RWPE2 (cell line): ENCODE measurements at places on chromosomes 1 and 21.

DNA sequence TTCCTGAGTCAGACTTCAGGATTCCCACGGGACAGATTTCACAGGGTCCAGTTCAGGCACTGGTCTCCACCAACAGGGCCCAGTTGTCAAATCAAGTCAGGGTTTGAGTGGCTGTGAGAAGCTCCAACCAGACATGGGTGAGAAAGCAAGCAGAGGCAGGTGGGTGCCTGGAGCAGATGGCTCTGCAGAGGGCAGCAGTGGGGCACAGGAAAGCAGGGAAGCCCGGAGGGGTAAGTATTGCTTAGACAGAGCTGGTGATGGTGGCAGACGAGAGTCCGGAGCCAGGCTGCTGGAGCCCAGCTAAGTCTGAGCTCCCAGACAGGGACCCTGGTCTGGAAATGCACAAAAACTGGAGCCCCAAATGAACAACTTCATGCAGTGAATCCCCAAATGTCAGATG lies 40.4 kb downstream of the RIMS3 start:
- DNase-seq, result no peak

DNA sequence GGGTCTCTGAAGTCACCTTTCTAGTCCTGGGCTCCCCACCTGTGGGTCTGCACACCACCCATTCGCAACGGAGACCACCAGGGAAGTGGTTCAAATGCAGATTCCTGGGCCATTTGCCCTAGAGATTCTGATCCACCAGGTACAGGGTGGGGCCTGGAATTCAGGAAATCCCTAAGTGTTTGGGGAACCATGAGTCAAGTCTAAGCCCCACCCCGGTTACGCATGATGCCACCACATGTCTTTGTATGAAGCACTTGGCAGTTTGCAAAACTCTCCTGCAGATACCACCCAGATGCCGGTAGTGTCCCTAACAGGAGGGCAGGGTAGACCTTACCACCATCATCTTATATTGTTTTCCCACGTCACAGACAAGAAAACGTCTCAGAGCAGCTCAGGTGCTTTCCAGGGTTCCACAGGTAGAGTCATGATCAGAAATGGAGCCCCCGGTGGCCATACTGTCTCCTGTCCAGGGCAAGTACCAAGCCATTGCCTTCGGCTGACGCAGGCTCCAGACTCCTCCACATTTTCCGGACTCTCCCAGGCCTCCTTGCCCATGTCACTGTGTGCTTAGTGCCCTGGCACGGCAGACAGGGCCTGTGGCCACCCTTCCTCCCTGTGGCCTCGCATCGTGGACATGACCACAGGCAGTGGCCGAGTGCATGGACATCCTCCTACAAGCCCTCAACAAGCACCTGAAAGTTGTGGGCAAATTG lies 89.2 kb upstream of the TMEM51 start:
- DNase-seq, result no peak

DNA sequence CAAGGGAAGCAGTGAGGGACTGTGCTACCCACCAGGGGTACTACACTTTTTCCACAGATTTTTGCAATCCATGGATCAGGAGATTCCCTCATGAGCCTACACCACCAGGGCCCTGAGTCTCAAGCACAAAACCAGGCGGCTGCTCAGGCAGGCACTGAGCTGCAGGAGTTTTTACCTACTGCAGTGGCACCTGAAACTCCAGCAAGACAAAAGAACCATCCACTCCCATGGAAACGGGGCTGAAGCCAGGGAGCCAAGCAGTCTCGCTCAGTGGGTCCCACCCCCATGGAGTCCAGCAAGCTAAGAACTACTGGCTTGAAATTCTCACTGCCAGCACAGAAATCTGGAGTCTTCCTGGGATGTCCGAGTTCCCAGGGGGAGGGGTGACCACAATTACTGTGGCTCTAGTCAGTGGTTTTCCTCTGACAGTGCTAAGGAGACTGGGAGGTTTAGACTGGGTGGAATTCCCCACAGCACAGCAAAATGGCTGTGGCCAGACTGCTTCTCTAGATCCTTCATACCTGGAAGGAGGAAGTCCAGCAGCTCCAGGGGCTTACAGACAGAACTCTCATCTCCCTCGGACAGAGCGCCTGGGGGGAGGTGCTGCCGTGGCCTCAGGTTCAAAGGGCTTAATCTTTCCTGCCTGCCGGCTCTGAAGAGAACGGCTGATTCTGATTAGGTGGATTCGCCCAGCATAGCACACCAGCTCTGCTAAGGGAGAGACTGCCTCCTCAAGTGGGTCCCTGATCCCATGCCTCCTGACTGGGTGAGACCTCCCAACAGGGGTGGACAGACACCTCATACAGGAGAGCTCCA lies 437.8 kb downstream of the LTN1 start:
- no peak for DNase-seq

GRCh38 chr1:204062106-204062505 lies 10.8 kb upstream of the SOX13 start:
- no peak for DNase-seq

- no peak for DNase-seq
These were observed 176.2 kb downstream of the KIF26B start for GRCh38 chr1:245330951-245331350.

DNA sequence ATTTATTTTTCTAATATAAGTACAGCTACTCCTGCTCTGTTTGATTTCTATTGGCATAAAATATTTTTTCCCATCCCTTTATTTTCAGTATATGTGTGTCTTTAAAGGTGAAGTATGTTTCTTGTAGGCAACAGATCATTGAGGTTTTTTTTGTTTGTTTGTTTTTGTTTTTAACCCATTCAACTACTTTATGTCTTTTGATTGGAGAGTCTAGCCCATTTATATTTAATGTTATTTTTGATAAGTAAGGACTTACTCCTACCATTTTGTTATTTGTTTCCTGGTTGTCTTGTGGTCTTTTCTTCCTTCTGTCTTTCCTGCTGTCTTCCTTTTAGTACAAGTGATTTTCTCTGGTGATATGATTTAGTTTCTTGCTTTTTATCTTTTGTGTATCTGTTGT lies 285.1 kb upstream of the PROX1 start:
- DNase-seq, result no peak

GRCh38 chr1:33986390-33987095 lies 122.7 kb downstream of the HMGB4 start:
- no peak for DNase-seq

DNA sequence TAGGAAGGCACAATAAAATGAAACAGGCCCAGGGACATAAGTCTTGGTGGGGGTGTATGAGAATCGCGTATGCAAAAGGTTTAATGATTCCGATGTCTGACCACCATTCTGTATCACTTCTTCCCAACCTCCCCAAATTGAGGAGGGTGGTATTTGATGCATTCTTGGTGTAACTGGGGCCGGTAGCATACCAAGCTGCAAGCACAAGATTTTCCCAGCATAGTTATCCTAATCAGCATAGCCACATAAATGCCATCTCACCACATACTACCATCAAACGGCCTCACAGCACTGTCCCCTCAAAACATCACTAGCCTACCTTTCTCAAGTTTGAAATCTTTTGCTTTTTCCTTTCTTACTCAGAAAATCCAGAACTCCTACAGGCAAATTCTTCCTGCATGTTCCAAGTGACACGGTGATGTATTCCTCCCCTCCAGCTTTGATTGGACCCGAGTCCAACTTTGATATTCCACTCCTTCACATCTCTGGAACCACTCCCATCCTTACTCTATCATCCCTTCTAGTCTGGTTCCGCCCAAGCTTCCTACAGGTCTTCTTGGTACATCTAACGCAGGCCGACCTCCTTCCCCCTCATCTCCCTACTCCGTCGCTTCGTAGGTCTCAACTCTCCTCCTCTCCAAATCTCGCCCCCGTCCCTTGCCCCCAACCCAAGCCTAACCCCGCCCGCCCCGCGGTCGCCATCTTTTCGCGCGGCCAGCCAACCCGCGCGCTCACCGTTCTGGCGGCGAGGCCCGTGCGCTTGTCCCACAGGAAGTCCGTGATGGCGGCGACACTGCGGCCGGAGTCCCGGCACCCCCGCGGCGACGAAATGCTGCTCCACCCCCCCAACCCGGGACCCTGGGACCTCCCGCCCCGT lies 600 bp downstream of the CLK2 start:
- no peak for DNase-seq

GRCh38 chr1:58287894-58288623 lies 258.5 kb downstream of the OMA1 start:
- no peak for DNase-seq

DNA sequence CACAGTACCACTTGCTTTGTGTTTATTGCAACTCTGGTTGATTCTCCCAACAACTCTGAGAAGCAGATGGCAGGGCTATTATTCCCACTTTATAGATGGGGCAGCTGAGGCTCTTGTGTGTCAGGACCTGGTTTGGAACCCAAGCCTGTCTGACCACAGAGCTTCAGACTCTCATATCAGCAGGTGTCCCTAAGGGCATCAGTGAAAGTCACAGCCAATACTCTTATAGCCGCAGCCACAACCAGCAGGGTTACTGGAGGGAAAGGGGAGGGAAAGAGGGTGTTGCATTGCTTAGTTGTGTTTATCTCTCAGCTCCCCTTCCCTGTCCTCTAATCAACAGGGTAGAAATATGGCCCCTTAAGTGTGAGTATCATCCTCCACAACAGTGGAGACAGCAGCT lies 304.0 kb downstream of the RRAGC start:
- no peak for DNase-seq

DNA sequence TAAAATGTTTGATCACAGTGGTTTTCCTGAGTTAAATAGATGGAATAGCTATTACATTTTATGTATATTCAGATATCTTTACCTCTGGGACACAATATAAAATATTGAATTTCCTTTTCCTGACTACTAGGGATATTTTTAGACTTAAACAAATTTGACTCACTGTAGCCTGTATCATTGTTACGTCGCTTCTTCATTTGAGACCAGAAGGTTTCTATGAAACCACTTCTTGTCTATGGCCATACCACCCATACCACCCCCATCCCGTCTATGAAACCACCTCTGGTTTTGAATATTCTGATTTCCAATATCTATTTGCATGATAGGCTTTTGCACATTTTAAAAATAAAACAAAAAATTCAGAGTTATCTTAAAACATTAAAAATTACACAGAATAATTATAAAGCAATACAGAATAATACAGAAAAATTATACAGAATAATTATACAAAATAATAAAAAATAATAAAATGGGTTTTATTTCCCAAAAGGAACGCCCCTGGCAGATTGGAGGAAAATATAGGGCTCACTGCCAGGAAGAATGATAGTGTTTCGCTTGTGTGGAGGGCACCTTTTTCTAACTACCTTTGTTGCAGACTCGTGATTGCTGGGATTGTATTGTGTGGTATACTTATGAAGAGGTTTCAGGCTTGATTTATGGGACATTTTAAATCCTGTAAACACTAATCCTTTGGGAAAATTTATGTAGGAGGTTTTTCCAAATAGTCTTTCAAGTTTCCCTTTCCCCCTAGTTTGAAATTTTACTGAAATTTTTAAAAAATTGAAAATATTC lies 4.7 kb downstream of the SPEN start:
- no peak for DNase-seq

- no peak for DNase-seq
These were observed 26.5 kb upstream of the VAV3 start for GRCh38 chr1:107991371-107992066.

DNA sequence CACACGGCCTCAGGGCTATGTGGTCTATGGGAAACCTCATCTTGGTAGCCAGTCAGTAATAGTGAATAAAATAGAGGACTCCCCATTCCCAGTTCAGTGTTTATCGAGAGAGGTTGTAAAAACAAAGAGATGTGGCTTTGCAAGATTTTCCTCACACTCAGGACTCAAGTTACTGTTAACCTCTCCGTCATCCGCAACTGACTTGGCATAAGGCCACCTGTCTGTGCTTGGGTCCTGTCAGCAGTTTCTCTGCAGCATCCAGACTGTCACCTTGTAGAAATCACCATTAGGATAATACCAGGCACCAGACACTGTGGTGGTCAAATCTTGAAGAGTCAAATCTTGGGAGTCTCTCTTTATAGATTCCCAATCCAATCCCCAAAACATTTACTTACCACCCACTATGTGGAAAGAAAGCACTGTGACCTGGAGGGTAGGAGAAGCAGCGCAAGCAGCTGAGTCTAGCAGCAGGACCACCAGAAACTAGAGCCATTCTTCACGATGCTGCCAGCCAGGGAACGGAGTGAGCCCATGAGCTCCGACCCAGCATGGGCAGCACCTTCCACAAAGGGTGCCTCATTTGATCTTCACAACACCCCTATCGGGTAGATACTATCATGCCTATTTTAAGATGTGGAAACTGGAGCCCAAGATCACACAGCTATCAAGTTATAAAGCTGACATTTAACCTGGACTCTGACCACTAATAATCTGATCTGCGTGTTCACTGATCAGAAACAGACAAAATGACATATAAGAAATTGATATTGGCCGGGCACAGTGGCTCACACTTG lies 5.6 kb upstream of the GPR25 start:
- no peak for DNase-seq

GRCh38 chr1:11158720-11159321 lies 30.3 kb upstream of the ANGPTL7 start:
- DNase-seq, result peak; percentile 85

DNA sequence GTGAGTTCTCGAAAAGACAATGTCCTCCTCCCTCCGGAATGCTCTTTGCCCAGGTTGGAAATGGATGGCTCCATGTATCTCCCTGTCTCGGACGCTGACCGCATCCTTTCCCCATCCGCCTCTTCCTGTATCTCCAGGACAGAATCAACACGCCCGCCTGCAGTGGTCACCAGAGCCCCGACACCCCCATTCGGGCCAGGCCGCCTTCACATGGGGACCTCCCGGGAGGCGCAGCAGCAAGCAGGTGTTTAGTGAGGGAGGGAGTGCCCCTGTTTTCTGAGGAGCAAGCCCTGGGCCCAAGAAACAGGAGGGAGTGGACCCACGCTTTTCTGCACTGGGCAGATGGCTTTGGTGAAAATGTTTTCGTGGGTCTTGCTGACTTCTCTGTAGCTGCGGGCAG lies 83.5 kb upstream of the TTC34 start:
- DNase-seq, result no peak

DNA sequence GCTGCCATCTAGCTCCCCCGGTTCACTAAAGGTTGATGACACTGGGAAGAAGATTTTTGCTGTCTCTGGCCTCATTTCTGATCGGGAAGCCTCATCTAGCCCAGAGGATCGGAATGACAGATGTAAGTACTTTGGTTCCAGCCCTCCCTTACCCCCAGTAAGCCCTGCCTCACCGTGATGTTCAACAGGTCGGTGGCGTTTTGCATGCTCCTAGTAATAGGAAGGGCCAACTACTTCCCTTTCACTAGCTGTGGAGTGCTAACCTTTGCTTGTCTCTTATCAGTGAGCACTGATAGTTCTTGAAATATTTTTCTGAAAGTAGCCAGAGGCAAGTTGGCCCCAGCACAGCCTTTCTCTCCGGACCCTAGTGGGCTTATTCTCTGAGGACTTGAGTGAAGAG lies 7.5 kb downstream of the RNF220 start:
- DNase-seq, result no peak
